Brain (organoid and tissue), 16 donors: ENCODE measurements at places on chromosomes 1 and 21.

GRCh38 chr1:37071829-37072228 is 37.5 kb upstream of the GRIK3 start:
- DNase-seq = no peak

- DNase-seq = peak; percentile 48
Measured at GRCh38 chr1:157090196-157090647, 9.4 kb downstream of the ETV3L start.

DNA sequence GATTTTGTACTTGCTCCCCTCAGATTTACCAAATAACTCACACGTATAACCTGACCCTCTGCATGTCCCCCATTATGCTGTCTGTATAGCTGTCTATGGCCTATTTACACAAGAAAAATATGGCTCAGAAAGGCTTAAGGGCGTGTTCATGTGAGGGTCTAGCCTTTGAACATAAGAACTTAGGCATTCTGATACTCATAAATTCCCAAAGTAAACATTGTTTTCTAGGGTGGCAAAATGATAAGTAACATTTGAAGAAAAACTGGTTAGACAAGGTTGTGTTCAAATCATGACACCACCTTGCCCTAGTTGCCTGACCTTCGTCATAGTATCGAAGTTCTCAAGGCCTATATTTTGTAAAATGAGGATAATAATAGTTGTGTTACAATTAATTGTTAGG is 394.6 kb downstream of the LRRIQ3 start:
- no peak for DNase-seq

DNA sequence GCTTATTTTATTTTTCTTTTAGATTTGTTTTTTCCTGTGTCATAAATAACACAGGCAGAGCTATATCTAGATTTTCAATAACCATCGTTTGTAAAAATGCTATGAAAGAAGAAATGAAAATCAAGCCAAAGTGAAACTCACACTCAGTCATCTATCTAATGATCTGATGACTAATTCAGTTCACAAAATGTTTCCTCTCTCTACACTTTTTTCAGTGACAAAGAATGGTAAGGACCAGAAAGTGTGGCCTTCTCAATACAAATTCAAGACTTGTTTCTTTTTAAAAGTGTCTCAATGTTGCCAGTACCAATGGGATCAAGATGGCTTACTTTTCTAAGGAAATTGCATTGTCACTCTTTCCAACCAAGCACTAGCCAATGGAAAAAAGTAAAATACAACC is 282.8 kb upstream of the PKN2 start:
- DNase-seq = no peak

GRCh38 chr1:58459911-58460310 is 86.6 kb downstream of the OMA1 start:
- no peak for DNase-seq

GRCh38 chr1:197393772-197394171 is 125.7 kb downstream of the CRB1 start:
- DNase-seq = no peak

GRCh38 chr1:201311356-201312011 is 28.2 kb downstream of the PKP1 start:
- DNase-seq = no peak

DNA sequence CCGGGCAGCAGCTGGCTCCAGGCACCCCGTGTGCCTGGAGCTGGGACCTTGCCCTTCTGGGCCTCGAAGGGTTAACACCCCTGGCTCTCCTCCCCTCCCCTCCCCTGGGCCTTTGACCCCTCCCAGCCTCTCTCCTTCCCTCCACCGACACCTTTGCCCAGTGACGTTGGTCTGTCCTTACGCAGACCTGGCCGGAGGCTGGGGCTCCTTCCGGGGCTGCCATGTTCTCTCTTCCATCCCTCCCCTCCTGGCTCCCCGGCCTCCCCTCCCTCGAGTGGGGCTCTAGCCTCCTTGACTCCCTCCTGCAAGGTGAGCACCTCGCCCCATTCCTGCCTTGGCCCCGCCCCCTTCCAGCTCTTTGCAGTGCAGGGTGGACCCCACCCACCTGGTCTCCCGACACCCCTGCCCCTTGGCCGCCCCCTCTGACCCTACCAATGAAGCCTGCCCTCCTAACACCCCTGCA is at the start of gene TMEM82:
TSS of gene TMEM82 (plus strand) at position 161 of the 463 bp plus-strand sequence. CDS start at position 222, 61 bp downstream.
- no peak for DNase-seq

- peak; percentile 29 for DNase-seq
Measured at GRCh38 chr1:163071405-163072255, 2.5 kb downstream of the RGS4 start.

DNA sequence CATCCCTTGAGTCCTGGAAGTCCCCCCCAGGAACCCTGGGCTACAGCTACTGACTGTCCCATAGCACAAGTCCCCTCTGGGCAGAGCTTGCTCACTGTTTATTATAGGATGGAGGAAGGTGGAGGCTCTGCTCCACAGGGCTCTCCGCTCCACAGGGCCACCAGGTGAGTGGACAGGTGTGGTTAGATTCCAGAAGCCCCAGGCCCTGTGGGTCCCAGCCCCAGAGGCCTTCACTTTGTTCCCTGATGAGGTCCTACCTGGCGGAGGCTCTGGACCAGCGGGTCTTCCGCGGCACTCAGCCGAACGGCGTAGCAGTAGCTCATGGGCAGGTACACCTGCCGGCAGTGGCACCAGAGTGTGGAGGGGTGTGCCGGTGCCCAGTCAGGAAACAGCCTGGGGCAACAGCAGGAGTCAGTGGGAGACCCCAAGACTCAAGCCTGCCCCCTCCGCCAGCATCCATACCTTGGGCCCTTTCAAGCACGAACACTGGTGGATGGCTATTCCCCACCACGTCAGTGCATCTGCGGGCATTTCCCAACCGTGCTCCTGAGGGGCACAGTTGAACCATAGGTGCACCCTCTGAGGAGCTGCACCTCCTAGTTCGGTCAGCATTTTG is 12.3 kb downstream of the LSS start:
- DNase-seq = no peak

DNA sequence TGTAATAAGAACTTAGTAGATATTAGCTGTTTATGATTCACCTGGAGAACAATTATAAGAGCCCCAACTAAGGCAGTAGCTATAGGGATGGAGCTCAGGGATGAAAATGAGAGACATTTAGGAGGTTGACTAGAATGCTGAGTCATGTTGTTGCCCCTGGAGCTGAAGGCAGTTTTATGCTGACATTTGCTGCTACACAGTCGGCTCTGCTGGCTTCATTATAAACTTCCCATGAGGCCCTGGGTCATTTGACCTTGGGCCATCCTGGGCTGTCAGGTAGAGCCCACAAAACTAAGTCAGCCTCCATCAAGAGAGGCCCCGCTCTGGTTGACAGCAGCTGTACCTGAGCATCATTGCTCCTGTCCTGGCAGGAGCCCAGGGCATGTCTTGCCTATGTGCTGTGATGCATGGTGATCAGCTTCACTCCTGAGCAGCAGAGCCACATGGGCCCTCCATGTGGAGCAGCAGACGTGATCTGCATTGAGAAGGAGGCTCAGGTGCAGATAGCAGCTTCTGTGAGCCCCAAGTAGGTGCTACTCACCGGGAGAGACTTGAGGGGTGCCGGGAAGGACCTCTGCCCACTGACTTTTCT is 112.4 kb downstream of the TBX19 start:
- DNase-seq = no peak
